Dorsolateral prefrontal cortex (tissue), 122 donors: ENCODE measurements at places on chromosomes 12 and 14. TPM values are rescaled to one million over a fixed set of nuclear protein-coding genes. Genes with fewer than 3 reads are reported as not detected.

LRIG3 gene
- total RNA-seq: 13.4 TPM

CIPC gene
- total RNA-seq: 98.0 TPM

ESPL1 gene
- not detected for total RNA-seq

CMKLR1 gene
- total RNA-seq: 7.3 TPM

GRCh38 chr12:65827827-65828231 lies 3.5 kb downstream of the HMGA2 start:
- DNase-seq: no peak

- no peak for DNase-seq
Observed at GRCh38 chr14:105709281-105710118, 183.1 kb downstream of the TMEM121 start.

DNA sequence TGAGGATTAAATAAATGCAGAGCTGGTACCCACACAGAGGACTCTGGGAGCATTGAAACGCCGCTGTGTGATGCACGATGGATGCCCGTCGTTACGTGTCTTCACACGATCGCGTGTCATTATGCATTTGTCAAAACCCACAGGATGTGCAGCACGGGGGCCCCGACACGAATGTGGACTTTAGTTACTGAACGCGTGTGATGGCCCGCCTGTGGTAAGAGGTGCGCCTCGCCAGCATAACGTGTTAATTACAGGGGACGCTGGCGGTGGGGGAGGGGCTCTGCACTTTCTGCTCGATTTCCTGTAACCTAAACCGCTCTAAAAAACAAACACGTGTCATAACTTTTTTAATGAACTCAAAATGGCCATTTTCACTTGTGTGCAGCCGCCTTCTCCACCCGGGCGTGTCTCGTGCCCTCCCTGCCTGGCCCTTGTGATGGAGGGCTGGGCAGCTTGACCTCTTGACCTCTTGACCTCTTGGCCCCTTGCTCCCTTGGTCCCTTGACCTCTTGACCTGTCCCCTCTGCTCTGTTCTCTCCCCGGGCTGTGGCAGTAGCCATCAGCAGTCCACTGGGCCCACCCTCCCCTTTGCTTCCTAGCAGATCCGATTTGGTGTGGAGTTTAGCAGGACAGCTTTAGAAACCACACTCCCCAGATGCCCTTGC lies 33.7 kb upstream of the GALNT9 start:
- no peak for DNase-seq

- DNase-seq: no peak
Observed at GRCh38 chr12:17215759-17216570, 610.0 kb upstream of the LMO3 start.

DNA sequence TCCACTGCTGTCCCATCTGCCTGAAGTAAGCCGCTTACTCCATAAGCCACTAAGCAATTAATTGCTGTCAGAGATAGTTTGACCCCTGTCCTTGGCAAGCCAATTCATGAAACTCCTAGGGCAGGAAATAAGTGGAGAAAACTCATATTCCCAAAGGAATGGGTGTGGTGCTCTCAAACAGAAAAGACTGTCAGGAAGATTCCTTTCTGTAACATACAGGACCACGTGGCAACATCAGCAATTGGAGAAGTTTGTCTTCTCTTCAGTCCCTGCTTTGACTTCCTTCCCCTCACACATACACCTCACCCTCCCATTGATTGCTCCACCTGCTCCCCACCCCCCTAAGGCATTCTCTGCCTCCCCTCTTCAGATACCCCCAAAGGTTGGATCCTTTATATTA lies 36.2 kb upstream of the MDM1 start:
- DNase-seq: no peak

DNA sequence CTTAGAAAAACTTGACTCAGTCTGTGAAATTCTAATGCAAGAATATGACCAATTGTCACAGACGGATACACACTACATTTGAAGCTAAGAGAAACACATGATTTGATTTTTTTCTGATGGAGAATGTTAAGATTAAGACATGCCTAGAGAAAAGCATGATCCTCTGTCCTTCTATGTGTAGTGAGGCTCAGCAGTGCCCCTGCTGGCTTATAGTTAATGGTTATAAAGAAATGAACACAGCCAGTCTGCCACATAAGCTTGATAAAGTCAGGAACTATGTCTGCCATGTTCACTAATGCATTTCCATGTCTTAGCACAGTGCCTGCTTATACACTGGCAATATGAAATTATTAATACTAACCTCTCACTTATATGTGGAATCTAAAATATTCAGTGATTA lies 168.1 kb upstream of the DAAM1 start:
- no peak for DNase-seq

- DNase-seq: no peak
Observed at GRCh38 chr12:94994312-94994711, 9.2 kb downstream of the NDUFA12 start.

GRCh38 chr14:101239065-101239464 lies 322.2 kb upstream of the DIO3 start:
- DNase-seq: no peak
